ENCODE measurements at places on chromosomes 12 and 14. TPM values are rescaled to one million over a fixed set of nuclear protein-coding genes. Genes with fewer than 3 reads are reported as not detected.

- DNase-seq, result no peak
Measured at GRCh38 chr14:52081964-52082363, 13.1 kb upstream of the NID2 start.

- peak; percentile 9 for DNase-seq
Measured at GRCh38 chr12:96015672-96016071, 19.5 kb upstream of the HAL start.

DNA sequence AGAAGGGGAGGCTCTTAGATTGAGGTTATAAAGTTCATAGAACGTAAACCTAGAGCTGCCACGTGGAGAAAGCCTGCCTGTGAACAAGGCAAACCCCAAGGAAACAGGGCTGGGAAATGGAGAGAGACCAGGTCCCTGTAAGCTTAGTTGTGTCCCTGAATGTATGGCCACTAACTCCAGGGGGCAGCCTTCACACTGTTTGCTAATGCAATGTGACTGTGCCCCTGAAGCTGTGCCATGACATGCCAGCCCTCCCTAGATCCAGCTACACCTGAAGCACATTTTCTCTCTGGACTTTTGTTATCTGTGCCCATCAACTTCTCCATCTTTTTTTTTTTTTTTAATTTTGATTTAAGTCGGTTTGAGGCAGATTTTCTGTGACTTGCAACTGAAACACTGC, 60.6 kb upstream of the TMCC3 start:
- DNase-seq, result peak; percentile 28

DNA sequence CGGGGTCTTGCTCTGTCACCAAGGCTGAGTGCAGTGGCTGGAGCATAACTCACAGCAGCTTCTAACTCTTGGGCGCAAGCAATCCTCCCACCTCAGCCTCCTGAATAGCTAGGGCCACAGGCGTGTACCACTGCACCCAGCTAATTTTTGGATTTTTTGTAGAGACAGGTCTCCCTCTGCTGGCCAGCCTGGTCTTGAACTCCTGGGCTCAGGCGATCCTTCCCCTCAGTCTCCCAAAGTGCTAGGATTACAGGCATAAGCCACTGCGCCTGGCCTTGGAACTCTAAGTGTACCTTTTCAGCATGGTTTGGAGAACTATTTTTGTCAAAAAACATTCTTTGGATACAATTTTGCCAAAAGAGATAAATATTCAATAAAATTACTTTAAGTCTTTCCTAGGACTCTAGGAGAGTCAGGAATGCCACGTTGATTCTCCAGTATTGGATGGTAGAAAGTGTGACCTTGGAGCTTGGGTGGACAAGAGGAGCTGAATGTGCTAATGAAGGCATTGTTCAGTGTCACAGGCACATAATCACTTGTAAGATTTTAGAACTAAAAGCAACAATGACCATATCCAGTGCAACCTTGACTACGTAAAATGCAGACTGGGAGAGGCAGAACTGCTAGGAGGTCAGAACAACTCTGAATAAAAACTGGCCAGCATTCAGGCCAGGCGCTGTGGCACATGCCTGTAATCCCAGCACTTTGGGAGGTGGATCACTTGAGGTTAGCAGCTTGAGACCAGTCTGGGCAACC, 2.8 kb downstream of the SRSF9 start:
- DNase-seq, result peak; percentile 36

- no peak for DNase-seq
Measured at GRCh38 chr12:53996240-53997203, 3.4 kb upstream of the HOXC9 start.

GRCh38 chr12:111685322-111685810, 390 bp downstream of the BRAP start:
- DNase-seq, result peak; percentile 15

Gene FAM181A
- not detected for total RNA-seq

Gene CPM
- total RNA-seq, result 0.36 TPM

Gene PPP4R4
- 0.36 TPM for total RNA-seq

Gene AJUBA
- 31.0 TPM for total RNA-seq

Gene INHBC
- total RNA-seq, result not detected
